ENCODE measurements at places on chromosomes 5 and 9.

DNA sequence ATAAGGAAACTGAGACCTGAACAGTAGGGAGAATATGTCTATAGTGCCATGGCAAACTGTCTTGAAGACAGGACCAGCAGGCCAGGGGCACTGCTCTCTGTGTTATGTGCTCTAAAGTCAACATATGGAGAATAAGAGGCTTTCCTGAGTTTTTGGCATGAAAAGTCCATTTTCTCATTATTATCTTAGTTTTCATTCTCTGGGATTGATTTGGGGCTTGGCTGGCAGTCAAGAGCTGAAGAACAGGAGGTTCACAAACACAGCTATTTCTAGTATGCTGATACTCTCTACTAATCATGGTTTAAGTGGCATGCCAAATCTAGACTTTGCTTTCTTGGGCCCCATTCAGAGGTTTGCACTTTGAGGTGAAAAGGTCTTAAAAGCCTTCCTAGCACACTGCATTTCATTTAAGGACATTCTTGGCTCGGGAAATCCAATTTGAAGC, 404.4 kb downstream of the ZNF608 start:
- peak; percentile 66 for DNase-seq

GRCh38 chr5:83991566-83992224, 271.0 kb upstream of the HAPLN1 start:
- no peak for DNase-seq

DNA sequence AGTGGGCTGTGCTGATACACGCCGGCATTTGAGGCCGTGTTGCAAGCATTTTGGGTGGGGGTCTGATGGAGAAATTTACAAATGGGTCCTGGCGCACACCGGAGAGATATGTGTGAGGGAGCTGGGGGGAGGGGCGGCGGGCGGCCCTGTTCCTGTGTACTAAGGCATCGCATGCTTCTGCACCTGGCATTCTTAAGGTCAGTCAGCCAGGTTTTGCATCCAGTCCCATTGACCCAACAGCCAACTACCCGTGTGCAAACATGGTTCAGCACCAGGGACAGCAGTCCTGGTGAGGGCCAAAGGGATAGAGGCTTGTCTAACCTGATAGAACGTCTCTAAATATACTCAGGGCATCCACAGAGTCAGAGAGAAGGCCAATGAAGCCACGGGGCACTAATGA, 839 bp downstream of the GABRG2 start:
- DNase-seq, result peak; percentile 73

DNA sequence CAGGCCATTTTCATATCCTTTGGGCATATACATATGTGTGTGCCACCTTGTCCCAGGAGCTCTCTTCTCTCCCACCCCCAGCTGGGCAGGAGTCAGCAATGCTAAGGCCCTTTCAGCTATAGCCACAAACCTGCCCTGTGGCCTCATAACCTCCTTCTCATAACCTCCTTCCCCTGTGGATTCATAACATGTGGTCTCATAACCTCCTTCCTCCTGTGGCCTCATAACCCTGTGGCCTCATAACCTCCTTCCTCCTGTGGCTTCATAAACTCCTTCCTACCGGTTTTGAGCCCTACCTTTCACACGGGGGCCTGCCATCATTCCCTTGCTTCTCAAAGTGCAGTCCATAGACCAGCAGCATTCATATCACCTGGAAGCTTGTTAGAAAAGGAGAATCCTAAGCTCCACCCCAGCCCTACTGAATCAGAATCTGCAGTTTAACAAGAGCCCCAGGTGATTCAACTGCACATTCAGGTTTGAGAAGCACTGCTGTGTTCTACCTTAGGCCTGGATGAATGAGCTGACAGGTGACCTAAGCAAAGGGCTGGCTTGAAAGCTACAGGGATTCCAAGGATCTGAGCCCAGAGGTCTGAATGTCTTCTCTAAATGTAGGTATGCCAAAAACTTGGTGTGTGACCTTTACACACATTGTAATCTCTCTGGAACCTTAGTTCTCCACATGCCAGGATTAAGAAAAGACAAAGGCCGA, 41.9 kb upstream of the PLPP6 start:
- no peak for DNase-seq

- no peak for DNase-seq
Observed at GRCh38 chr5:98898743-98899142, 30.1 kb downstream of the CHD1 start.

DNA sequence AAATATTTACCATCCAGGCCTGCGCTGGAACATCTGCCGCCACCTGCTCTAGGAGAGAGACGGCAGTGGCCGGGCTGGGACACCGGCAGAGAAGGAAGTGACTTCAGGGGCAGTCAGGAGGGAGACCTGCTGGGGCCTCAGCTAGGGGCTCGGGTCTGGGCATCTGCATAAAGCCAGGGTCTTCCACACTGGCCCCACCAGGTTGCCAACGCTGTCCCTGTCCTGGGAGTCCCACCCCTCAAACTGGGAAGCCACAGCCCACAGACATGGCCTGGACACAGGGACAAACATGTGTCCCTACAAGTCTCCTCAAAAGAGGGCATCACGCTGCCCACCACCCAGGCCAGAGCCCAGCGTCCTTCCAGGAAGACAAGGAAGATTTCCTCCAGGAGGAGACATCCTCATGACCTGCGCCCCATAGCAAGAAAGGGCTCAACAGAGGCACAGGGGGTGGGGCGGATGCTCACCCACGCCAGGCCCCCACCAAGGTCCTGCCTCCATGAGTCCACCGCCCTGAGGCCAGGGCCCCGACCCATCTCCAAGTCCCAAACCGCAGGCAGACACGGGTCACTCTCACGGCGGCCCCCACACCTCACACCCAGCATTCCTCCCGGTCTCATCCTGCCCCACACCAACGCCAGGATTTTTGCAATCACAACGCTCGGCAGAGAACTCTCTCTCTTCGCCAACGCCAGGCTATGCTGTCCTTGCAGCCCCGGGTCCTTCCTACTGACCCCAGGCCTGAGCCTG, 9.0 kb downstream of the VAV2 start:
- no peak for DNase-seq

DNA sequence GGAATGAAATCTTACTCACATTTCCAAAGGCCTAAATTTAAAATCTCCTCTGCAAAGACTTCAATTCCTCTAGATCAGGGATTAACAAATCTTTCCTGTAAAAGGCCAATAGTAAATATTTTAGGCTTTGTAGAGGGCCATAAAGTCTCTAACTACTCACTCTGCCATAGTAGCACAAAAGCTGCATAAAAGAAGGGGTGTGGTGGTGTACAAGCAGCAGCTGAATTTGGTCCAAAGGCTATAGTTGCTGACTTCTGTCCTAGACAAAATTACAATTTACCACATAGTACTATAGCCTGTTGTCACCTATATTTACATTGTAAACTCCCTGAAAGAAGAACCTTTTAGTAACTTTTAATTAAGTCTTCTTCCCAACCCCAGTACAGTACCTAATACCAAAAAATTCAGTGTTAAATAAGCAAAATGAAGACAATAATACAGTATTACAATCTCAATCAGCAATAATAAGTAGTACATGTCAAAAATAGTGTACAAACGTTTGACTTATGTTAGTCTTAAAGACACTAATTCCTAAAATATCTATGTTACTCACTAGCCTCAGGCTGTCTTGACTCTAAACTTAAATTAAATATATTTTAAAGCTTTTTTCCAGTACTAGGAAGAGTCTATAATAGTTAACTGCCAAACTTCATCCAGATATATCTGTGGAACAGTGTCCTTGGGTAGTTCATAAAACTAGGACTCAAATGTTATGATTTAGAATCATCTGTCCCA, 6.9 kb downstream of the CETN3 start:
- no peak for DNase-seq

GRCh38 chr5:115366223-115366622, 69.8 kb upstream of the CCDC112 start:
- DNase-seq, result peak; percentile 56

- DNase-seq, result no peak
Observed at GRCh38 chr9:8728910-8729309, 929.3 kb upstream of the DMAC1 start.

GRCh38 chr9:86734771-86735170, 212.5 kb downstream of the GAS1 start:
- DNase-seq, result peak; percentile 20

Measured in right forelimb (tissue), 1 donor.